Lower leg skin (tissue), 4 donors: ENCODE measurements at places on chromosomes 16 and 17.

DNA sequence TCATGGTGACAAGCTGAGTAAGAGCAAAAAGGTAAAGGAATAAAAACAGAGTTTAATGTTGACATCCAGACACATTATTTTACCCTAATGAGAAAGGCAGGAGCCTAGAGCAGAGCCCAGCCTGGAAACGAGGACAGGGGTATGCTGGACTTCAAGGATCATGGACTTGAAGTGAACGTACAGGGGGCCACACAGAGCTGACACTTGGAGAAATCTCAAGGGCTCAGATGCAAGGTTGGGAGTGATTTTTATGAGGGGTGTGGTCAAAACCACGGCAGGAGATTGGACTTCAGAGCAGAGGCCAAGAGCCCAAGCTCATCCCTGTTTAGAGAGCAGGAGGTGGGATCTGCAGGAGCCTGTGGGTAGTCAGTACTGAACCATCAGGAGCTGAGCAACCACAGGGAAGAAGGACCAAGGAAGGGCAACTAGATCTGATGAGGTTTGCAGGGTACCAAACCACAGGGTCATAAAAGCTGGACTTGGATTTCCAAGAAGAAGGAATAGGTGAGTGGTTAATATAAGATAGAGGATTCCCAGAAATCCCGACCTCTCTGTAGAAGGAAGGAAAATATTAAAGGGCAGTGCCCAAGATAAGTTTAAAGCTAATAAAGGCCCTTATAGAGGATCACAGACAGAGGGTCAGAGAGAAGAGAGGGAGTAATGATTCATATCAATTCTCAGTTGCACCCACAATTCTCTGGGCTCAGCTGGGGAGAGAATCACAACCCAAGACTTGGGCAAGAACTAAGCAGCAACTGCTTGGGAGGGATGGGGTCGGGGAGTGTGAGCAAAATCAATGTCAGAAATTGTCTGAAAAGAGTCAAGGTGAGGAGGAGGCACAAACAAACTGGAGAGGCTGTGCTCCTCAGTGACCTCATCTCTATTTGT is 331.7 kb downstream of the SOX9 start:
- no peak for DNase-seq

GRCh38 chr16:82634955-82635610 is 8.3 kb downstream of the CDH13 start:
- no peak for DNase-seq

DNA sequence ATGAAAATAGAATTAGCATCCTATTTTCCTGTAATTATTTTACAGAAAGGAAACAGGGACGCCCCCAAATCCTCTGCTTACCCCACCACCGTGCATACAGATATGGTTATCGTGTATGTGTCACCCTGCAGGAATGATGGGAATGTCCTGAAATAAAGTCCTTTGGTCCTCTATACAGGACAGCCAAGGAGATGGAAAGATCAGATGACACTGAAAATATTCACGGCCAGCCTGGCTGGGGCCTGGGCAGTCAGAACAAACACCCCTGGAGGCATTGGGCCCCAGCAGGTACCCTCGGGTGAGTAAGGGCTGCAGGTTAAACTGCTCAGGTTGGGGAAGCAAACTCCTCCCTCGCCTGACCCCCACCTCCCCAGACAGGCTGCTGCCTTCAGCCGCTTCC is 368.0 kb downstream of the FOXL1 start:
- DNase-seq, result no peak

DNA sequence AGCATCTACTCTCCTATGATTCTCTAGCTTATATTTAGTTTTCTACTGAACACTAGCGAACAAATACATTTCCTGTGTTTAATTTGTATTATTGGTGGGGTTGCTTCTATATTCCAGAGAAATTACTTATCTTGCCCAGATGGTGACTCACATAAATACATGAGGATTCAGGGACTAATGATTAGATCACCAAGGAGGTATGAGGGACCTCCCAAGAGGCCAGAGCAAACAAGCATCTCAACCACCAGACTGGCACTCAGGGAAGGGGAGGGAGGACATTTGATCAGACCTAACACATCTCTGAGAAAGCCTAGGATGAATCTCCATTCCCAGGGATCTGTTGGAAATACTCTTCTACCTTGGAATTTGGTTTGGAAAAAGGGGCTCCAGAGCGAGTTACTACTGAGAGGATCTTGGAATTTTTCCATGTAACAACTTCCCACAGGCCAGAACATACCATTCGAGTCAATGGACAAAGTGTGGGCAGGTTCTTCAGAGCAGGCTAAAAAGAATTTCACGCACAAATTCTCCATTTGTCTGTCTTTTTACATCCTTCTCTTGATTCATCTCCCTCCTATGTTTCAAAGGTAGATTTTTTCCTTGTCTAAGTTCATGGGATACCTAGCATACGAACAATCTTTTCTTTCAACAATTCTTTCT is 262.6 kb upstream of the MYOCD start:
- DNase-seq, result no peak

DNA sequence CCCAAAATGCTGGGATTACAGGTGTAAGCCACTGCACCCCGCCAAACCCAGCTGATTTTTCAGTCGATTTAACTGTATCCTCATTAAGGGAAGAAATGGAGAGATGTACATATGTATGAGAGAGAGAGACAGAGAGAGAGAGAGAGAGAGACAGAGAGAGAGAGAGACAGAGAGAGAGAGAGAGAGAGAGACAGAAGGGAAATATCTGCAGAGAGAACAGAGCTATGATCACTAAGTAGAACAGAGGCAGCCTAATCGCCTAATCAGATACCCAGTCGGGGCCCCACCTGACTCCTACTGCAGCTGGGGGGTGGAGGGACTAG is 70.0 kb downstream of the RBBP6 start:
- no peak for DNase-seq
